SJCRH30 (cell line): ENCODE measurements at places on chromosomes 5 and 9. TPM values are rescaled to one million over a fixed set of nuclear protein-coding genes. Genes with fewer than 3 reads are reported as not detected.

Gene IRX2
- total RNA-seq: 6.1 and 6.4 TPM in 2 replicates

Gene ZNF462
- 26.8 and 27.4 TPM in 2 replicates for total RNA-seq

Gene FAT2
- 0.04 TPM in 1 of 2 replicates, not detected in the other for total RNA-seq

Gene KIF2A
- 74.0 and 77.7 TPM in 2 replicates for total RNA-seq

Gene CSF1R
- 0.06 and 0.13 TPM in 2 replicates for total RNA-seq

Gene CATSPER3
- total RNA-seq: not detected in 2 replicates

Gene CARTPT
- total RNA-seq: not detected in 2 replicates

Gene MED7
- 14.0 and 16.4 TPM in 2 replicates for total RNA-seq

Gene GALNT12
- total RNA-seq: 2.2 and 2.7 TPM in 2 replicates

Gene RNF208
- 0.23 and 0.43 TPM in 2 replicates for total RNA-seq

Gene ARAP3
- 5.8 and 6.2 TPM in 2 replicates for total RNA-seq

Gene CNTLN
- total RNA-seq: 14.4 and 17.3 TPM in 2 replicates

Gene HMCN2
- 5.6 and 5.8 TPM in 2 replicates for total RNA-seq

Gene PLAC8L1
- total RNA-seq: 0.33 TPM in 1 of 2 replicates, not detected in the other

Gene BTNL8
- total RNA-seq: not detected in 2 replicates

Gene OR5C1
- total RNA-seq: not detected in 2 replicates

Gene OR1J2
- total RNA-seq: not detected in 2 replicates

Gene ZNF367
- total RNA-seq: 31.4 and 35.5 TPM in 2 replicates

Gene PCDHB14
- total RNA-seq: 10.9 and 11.2 TPM in 2 replicates

Gene SLC6A19
- total RNA-seq: not detected in 2 replicates

Gene ZNF354C
- total RNA-seq: 14.9 and 15.8 TPM in 2 replicates

Gene PCDHGA8
- total RNA-seq: 3.3 and 3.4 TPM in 2 replicates

Gene MXD3
- 36.6 and 37.6 TPM in 2 replicates for total RNA-seq

Gene BARHL1
- not detected in 2 replicates for total RNA-seq

Gene BICD2
- total RNA-seq: 64.6 and 65.1 TPM in 2 replicates

Gene ADAM19
- 45.1 and 50.0 TPM in 2 replicates for total RNA-seq

Gene FBXO4
- 5.6 TPM in 2 replicates for total RNA-seq
